ENCODE measurements at places on chromosomes 5 and 9. TPM values are rescaled to one million over a fixed set of nuclear protein-coding genes. Genes with fewer than 3 reads are reported as not detected.
A peak's percentile ranks its signal among the peaks of the same experiment; 100 is the strongest.

GRCh38 chr9:98912450-98912849, 31.3 kb upstream of the COL15A1 start:
- DNase-seq = no peak

DNA sequence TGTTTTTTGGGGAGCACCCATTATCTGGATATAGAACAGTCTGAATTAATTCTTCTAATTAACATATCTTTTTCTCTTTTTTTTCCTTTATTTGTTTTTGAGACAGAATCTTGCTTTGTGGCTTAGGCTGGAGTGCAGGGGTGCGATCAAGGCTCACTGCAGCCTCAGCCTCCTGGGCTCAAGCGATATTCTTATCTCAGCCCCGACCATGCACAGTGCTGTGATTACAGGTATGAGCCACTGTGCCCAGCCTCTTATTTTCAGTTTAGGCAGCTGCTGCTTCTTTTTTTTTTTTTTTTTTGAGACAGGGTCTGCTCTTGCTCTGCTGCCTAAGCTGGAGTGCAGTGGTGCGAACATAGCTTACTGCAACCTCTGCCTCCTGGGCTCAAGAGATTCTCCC, 20.2 kb downstream of the UBE2R2 start:
- no peak for DNase-seq

GRCh38 chr9:7145361-7146069, 387.7 kb downstream of the KDM4C start:
- DNase-seq = no peak

DNA sequence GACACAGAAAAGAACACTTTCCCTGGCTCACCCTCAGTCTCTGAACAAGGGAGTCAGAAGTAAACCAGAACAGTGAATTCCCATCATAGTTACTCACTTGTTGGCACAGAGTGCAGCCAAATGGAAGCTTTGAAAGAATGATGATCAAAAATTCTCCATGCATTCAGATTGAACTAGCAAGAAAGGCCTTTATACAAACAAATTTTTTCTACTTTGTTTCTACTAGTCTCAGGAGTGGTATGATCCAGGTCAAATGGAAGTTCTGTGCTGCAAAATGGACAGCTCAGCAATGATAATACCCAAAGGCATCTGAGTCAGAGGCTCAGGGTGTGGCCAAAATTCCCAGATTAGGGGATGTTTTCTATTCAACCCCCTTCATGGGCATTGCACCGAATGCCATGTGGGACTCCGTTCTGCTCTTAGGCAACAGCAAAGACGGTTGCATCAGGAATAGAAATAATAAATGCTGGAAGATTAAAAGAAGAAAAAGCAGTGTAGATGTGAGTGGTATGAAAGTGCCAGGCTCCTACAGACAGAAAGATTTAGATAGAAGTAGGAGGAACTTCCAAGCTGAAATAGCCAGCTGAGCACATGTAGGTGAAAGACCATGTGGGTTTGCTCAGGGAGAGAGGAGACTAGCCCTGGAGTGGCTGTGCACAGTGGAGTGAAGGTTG, 24.0 kb upstream of the ASPN start:
- DNase-seq = peak; percentile 81

DNA sequence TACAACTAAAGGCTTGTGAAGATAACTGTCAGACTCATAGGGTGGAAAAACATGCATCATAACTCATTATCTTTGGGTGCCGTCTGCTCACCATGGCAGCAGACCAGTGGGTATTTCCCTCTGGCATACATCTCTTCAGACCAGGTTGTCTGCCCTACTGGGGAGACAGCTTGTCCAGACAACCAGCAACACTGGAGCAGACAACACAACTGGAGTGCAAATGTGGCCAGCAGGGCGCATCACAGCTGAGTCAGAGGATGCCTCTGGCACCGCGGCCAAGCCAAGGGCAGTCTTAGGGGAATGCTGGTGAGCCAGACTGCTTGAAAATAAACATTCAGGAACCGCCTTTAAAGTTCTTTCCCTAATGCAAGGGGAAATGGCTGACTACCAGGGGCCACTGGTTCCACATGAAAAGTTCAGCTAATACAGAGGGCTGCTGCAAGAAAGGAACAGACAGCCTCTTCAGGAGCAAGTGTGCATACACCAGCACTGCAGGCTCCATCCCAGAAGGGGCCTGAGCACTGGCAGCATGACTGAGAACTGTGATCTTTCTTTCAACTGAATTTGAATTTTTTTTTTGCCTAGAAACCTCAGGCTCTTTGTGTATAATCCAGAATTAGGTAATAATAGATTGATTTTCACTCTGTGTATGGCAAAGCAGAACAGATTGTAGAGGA, 77.3 kb downstream of the MAMDC2 start:
- no peak for DNase-seq

DNA sequence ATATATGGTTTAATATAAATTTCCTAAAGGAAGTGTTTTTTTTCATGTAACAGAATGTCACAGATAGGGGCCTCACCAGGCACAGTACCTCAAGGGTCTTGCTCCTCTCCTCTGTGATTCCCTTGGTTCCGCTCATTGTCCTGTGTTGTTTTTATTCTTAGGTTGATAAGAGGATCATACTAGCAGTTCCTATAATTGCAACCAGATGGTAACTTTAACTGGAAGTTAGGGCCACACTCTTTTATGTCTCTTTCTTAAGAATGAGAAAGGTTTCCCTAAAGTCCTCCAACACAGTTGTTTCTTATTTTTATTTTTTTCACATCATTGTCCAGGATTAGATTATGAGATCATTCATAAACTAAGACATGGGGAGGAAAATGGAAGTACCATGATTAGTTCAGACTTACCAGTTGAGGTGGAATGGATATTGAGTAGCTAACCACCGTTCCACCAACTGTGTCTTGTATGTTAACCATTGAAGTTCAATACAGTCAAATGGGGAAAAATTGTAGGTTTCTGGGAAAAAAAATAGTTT, 41.1 kb downstream of the FAM174A start:
- DNase-seq = no peak

GRCh38 chr5:119596046-119596445, 33.3 kb upstream of the FAM170A start:
- DNase-seq = no peak

DNA sequence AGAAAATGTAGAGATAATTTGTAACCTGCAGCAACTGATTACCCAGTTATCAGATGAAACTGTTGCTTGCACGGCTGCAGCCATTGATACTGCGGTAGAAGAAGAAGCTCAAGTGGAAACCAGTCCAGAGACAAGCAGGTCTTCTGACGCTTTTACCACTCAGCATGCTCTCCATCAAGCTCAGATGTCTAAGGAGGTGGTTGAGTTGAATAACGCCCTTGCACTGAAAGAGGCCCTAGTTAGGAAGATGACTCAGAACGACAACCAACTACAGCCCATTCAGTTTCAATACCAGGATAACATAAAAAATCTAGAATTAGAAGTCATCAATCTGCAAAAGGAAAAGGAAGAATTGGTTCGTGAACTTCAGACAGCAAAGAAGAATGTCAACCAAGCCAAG, 1.7 kb downstream of the KIF4B start:
- DNase-seq = no peak

GRCh38 chr5:163915481-163915961, 410.1 kb downstream of the MAT2B start:
- peak; percentile 25 for DNase-seq

- DNase-seq = no peak
Measured at GRCh38 chr9:136289651-136290507, 14.0 kb downstream of the CCDC187 start.

DNA sequence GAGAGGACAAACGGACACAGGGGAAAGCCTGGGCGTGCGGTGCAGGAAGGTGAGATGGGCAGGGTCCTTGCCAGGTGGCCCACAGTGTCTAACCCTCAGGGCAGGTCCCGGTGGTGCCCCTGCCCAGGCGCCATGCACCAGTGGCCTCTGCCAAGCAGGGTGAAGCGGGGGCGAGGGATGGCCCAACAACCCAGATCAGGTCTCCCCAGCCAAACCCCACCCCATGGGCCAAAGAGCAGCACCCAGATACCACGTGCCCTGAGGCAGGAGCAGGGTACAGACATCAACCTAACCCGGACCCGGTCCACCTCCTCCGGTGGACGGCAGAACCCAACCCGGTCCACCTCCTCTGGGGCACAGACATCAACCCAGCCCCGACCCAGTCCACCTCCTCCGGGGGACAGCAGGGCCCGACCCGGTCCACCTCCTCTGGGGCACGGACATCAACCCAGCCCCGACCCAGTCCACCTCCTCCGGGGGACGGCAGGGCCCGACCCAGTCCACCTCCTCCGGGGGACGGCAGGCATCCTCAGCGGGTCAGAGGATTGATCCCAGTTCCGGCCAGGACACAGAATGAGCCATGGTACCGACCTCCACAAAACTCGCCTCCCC, 12.8 kb downstream of the SLC12A7 start:
- DNase-seq = no peak

- no peak for DNase-seq
Measured at GRCh38 chr5:102835717-102836116, 80.6 kb downstream of the PAM start.

DNA sequence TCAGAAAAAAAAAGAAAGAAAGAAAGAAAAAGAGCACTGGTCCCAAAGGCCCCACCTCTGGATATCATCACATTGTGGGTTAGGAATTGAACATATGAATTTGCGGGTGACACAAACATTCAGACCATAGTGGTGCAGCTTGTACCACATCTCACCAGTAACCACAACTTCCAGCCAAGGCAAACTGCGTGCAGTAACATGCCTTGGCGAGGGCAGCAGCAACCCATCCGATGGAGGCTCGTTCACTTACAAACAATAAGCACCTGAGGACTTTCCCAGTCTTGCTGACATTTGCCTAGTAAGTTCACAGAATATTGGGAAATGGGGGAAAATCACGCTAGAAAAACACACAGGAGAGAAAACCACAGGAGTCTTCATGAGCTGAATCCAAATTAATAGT, 508.1 kb downstream of the ZNF608 start:
- DNase-seq = no peak

GRCh38 chr5:143245929-143246561, 157.4 kb downstream of the NR3C1 start:
- DNase-seq = no peak

GRCh38 chr9:14693251-14693861, at the start of gene ZDHHC21:
Gene ZDHHC21, minus strand, starts transcription at chr9:14693432. Its CDS starts 19,092 bp downstream, at chr9:14674340.
- DNase-seq = peak; percentile 78

DNA sequence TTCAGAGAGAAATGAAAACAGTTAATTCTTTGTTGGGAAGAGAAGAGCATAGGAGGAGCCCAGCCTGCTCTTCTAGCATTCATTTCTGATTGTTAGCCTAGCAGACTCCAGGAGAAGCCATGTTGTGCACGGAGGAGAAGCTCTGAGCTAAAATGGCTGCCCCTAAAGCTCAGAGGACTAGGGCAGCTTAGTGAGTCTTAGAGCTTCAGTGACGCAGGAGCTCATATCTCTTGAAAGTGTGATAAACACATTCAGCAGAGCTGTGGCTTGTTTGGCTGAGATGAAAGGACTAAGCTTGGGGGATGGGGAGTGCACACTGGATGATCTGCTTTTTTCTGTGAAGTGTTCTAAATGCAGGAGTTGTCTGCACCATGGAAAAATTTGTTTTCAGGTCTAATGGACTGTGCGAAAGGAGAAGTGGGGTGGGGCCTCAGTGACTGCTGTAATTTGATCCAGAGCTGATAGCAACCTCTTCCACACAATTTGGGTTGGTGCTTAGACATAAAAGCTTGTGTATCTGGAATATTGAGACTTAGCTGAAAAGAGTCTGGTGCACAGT, 58.5 kb downstream of the ZNF462 start:
- DNase-seq = no peak

GRCh38 chr5:167949435-167949834, 342.0 kb upstream of the WWC1 start:
- no peak for DNase-seq

DNA sequence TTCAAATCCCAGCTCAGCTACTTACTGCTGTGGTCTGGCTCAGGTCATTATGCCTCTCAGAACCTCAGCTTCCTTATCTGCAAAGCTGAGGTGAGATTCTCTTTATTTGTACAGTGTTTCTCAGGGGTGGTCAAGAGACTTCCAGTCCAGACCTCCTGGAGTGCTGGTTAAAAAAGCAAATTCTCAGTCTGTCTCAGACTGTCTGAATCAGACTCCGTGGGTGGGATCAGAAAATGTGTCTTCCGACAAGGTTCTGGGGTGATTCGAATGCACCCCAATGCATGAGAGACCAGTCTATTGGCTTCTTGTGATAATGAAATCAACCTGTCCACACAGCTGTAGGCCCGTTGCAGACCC, 137.7 kb upstream of the SMIM23 start:
- DNase-seq = no peak

DNA sequence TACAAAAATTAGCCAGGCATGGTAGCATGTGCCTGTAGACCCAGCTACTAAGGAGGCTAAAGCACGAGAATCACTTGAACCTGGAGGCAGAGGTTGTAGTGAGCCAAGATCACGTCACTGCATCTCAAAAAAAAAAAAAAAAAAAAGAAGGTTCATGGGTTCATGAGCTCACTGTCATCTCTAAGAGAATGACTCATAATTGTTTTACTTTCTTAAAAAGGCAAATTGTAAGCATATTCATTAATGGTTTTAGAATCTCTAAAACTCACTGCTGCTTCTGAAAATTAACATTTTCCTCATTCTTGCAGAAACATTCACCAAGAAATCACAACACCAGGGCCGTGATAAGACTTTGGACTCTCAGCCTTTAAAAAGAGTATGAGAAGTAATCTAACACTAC, 103.6 kb downstream of the GNA14 start:
- no peak for DNase-seq

DNA sequence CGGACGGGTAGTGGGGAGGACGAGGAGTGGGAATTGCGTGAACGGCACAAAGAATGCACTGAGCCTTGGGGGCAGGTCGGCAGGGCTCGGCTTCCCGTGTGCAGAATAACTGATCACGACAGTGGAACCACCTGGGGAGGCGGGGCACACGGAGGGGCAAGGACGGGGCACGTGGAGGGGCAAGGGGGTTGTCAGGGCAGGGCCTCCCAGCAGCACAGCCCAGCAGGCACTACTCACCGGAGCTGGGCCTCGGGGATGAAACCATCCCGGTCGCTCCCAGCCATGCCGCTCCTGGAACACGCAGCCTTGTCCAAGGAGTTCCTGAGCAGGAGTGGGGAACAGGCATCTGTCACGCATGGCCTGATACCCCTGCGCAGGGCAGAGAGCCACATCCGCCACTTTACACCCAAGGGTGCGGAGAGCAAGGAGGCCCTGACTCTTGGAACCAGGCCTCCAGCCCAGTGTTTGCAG, 33.4 kb downstream of the SARDH start:
- DNase-seq = no peak

DNA sequence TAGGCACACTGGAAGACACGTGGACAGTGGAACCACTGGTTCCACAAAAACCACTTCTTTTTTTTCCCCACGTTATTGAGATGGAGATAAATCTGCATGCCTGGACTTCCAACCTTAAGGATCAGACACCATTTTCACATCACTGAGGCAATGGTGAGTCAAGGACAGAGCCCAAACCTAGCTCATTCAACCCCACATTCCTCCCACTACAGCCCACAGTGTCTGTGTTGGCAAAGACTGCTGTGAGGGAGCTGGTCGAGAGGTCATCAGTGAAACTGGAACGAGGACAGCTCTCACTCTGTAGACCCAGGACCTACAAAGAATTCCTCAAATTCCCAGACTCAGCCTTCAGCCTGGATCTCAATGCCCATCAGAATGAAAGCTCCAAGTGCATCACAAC, 74.8 kb downstream of the ABCA1 start:
- DNase-seq = no peak

IFNA21 gene
- polyA plus RNA-seq = not detected

RNF208 gene
- 11.8 TPM for polyA plus RNA-seq

ARHGEF39 gene
- polyA plus RNA-seq = 2.8 TPM

LEAP2 gene
- polyA plus RNA-seq = 2.2 TPM

FAM221B gene
- not detected for polyA plus RNA-seq

ARSI gene
- not detected for polyA plus RNA-seq

CYSTM1 gene
- 3,028 TPM for polyA plus RNA-seq

HINT2 gene
- 98.1 TPM for polyA plus RNA-seq
